Heart left ventricle (tissue), 16 donors: ENCODE measurements at places on chromosomes 4 and X. TPM values are rescaled to one million over a fixed set of nuclear protein-coding genes. Genes with fewer than 3 reads are reported as not detected.

PNMA6A gene
- total RNA-seq: 2.7 TPM

SSX4B gene
- total RNA-seq: not detected

DNA sequence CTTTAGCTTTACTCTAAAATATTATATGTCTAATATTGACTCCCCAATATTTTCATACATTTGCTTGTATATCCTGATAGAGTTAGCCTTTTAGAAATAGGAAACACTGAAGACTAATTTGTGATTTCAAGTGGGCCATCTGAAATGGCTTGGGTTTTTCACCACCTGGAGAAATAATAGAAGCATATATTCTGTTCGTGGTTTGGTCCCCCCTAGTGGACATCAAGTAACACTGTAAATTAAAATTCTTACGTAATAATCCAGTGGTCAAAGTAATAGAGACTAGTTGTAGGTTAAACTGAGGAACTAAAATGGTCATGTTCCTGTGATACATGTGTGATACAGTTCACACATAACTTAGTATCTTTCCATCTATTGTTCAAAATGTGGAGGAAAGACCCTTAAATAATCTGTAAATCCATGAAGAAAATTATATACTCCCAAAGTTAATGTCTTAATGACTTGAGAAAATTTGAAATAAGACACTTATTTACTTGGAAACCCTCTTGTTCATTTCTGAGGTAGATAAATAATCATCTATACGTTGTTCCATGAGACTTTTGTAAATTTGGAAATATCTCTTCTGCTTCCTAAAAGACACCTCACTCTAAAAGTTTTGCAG lies 79.8 kb upstream of the SMARCAD1 start:
- no peaks in the 10 kb centered on the region for H3K4me1 ChIP-seq
- H3K27ac ChIP-seq: no peak overlapping the region
- H3K27me3 ChIP-seq: no peaks in the 10 kb centered on the region
- H3K4me3 ChIP-seq: no peak overlapping the region
- no peaks in the 10 kb centered on the region for H3K36me3 ChIP-seq
- no peak for DNase-seq

DNA sequence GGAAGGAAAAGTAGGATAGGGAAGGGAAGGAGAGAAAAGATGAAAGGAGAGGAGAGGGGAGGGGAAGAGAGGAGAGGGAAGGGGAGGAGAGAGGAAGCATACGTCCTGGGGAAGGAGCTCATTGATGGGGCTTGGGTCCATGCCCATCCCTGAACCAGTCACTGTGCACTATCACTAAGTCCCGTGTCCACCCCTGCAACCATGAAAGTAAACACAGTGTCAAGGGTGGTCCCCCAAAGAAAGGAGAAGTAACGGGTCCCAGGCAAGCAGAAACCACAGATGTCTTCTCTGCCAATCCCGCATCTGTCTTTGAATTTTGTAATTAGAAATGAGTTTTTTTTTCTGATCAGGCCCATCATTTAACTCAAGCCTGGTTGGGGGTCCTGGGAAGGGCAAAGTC lies 55.2 kb downstream of the LGI2 start:
- no peak overlapping the region for H3K27ac ChIP-seq
- no peaks in the 10 kb centered on the region for H3K4me1 ChIP-seq
- no peak overlapping the region for H3K4me3 ChIP-seq
- H3K27me3 ChIP-seq: no peaks in the 10 kb centered on the region
- no peak for DNase-seq

GRCh38 chr4:84238247-84239090 lies 260.6 kb downstream of the NKX6-1 start:
- H3K27ac ChIP-seq: no peak overlapping the region
- H3K27me3 ChIP-seq: no peaks in the 10 kb centered on the region
- no peak for DNase-seq
- H3K4me3 ChIP-seq: no peak overlapping the region
